ENCODE measurements at places on chromosomes 5 and 9. TPM values are rescaled to one million over a fixed set of nuclear protein-coding genes. Genes with fewer than 3 reads are reported as not detected.
A peak's percentile ranks its signal among the peaks of the same experiment; 100 is the strongest.

TSC1 gene
- 33.5 TPM for total RNA-seq

DNA sequence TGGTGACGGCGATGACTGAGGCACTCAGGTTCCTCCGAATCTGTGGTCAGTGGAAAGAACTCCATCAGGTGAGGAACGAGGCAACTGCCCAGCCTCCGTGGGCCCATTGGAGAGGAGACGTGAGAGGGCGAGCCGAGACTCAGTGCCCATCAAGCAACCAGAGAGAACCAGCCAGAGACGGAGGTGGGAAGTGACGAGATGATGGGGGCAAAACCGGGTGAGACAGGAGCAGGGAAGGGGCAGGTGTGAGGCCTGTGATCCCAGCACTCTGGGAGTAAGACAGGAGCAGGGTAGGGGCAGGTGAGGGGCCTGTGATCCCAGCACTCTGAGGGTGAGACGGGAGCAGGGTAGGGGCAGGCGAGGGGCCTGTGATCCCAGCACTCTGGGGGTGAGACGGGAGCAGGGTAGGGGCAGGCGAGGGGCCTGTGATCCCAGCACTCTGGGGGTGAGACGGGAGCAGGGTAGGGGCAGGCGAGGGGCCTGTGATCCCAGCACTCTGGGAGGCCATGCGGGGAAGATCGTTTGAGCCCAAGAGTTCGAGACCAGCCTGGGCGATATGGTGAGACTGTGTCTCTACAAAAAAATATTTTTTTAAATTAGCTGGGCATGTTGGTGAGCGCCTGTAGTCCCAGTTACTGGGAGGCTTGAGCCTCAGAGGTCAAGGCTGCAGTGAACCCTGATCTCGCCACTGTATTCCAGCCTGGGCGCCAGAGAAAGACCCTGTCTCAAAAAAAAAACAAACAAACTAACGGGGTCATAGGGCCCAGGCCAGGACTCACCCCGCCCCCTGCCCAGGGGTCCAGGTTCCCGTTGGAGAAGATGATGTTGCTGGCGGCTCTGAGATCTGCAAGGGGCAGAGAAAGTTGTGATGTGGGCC is 3.4 kb downstream of the DPP7 start:
- DNase-seq: no peak
- peaks cover 5% of the 10 kb centered on the region for H3K36me3 ChIP-seq
- H3K4me1 ChIP-seq: peaks cover 4% of the 10 kb centered on the region
- H3K4me3 ChIP-seq: no peak overlapping the region
- no peaks in the 10 kb centered on the region for H3K27me3 ChIP-seq

IFNK gene
- total RNA-seq: not detected

GRCh38 chr5:174273325-174273724 is 227.8 kb downstream of the NSG2 start:
- H3K27ac ChIP-seq: no peak overlapping the region
- no peak for DNase-seq
- H3K4me3 ChIP-seq: no peak overlapping the region
- H3K4me1 ChIP-seq: no peaks in the 10 kb centered on the region

DNA sequence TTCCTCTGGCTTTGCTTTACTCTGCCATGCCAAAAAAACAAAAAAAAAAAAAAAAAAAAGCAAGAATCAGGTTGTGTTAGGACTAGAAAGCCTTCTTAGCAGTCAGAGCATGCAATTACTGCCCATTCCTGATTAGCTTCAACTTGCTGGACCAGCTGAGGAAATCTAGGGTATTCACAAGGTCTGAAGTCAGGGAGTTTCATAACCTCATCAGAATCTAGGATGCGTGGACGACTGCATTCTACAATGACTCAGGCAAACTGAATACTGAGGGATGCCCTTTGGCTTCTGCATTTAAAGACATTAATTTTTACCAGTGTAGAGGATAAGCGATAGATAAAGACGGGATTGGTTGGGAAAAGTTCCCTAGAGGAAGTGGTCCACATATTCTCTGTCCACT is 39.2 kb upstream of the SHOC1 start:
- no peaks in the 10 kb centered on the region for H3K4me1 ChIP-seq
- no peaks in the 10 kb centered on the region for H3K27me3 ChIP-seq
- no peaks in the 10 kb centered on the region for H3K36me3 ChIP-seq
- no peak for DNase-seq

- no peaks in the 10 kb centered on the region for H3K27me3 ChIP-seq
- no peak overlapping the region for H3K27ac ChIP-seq
- no peak overlapping the region for H3K4me3 ChIP-seq
- no peaks in the 10 kb centered on the region for H3K4me1 ChIP-seq
These were observed 255.0 kb downstream of the EFNA5 start for GRCh38 chr5:107415762-107416161.

SCGB3A2 gene
- not detected for total RNA-seq

- no peaks in the 10 kb centered on the region for H3K27me3 ChIP-seq
- H3K4me1 ChIP-seq: no peaks in the 10 kb centered on the region
- H3K4me3 ChIP-seq: no peak overlapping the region
- H3K27ac ChIP-seq: no peak overlapping the region
- no peaks in the 10 kb centered on the region for H3K36me3 ChIP-seq
These were observed 146.5 kb downstream of the LPAR1 start for GRCh38 chr9:110891760-110892159.

ARL14EPL gene
- total RNA-seq: not detected

DNA sequence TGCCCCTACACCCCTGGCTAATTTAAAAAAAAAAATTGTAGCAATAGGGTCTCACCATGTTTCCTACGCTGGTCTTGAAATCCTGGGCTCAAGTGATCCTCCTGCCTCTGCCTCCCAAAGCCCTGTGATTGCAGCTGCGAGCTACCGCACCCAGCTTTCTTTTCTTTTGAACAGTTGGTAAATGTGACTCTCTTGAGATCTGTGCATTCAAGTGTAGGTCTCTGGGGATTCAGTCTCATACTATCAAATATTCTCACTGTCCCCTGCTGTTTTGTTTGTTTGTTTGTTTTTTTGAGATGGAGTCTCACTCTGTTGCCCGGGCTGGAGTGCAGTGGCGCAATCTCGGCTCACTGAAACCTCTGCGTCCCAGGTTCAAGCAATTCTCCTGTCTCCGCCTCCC is 42.3 kb upstream of the CXXC5 start:
- no peak overlapping the region for H3K4me3 ChIP-seq
- H3K27me3 ChIP-seq: no peaks in the 10 kb centered on the region
- DNase-seq: no peak
- no peaks in the 10 kb centered on the region for H3K4me1 ChIP-seq
- H3K27ac ChIP-seq: no peak overlapping the region
- peaks cover 12% of the 10 kb centered on the region for H3K36me3 ChIP-seq

GRCh38 chr5:32096891-32097595 is 77.1 kb downstream of the GOLPH3 start:
- H3K27ac ChIP-seq: no peak overlapping the region
- no peak for DNase-seq
- H3K4me3 ChIP-seq: no peak overlapping the region
- no peaks in the 10 kb centered on the region for H3K27me3 ChIP-seq
- no peaks in the 10 kb centered on the region for H3K4me1 ChIP-seq

DNA sequence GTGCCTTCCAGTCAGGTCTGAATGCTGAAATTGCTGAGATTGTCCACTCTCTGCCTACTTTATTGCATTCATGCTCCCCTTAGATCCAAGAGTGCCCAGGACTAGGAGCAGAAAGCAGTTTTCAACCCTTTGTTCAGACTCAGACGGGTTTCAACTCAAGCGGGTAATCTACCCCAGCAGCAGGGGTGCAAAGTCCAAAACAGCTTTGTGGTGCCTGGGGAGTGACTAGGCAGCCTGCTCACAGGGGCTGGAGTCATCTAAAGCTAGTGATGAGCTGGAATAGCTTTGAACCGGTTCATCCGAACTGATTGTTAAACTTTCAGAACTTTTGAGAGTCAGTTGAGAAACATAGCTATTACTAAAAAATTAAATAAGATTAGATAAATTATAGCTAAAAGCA is 71.0 kb upstream of the IQGAP2 start:
- H3K27ac ChIP-seq: no peak overlapping the region
- peaks cover 2% of the 10 kb centered on the region for H3K4me1 ChIP-seq
- no peak overlapping the region for H3K4me3 ChIP-seq

FGFR4 gene
- 64.4 TPM for total RNA-seq

DNA sequence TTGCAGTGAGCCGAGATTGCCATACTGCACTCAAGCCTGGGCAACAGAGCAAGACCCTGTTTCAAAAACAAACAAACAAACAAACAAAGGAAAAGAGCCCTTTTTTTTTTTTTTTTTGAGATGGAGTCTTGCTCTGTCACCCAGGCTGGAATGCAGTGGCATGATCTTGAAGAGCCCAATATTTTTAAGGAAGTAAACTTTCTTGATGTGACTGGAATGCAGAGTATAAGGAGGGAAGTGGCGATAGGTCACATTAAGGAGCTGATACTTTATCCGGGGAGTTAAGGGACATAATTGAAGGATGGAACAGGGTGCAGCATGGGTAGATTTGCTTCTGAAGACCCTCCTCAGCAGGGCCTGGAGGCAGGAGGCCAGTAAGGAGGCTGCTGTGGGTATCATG is 13.0 kb downstream of the NAIF1 start:
- DNase-seq: no peak
- no peak overlapping the region for H3K27ac ChIP-seq
- H3K4me3 ChIP-seq: no peak overlapping the region
- no peaks in the 10 kb centered on the region for H3K27me3 ChIP-seq

SLC2A6 gene
- total RNA-seq: 3.9 TPM

- H3K4me1 ChIP-seq: no peaks in the 10 kb centered on the region
- no peak overlapping the region for H3K27ac ChIP-seq
- H3K27me3 ChIP-seq: peaks cover 2% of the 10 kb centered on the region
- no peaks in the 10 kb centered on the region for H3K36me3 ChIP-seq
These were observed 119.3 kb downstream of the COL5A1 start for GRCh38 chr9:134760750-134761420.

- no peak overlapping the region for H3K4me3 ChIP-seq
- DNase-seq: no peak
- no peaks in the 10 kb centered on the region for H3K27me3 ChIP-seq
- H3K27ac ChIP-seq: no peak overlapping the region
These were observed 132.7 kb upstream of the MTAP start for GRCh38 chr9:21669701-21670100.

DNA sequence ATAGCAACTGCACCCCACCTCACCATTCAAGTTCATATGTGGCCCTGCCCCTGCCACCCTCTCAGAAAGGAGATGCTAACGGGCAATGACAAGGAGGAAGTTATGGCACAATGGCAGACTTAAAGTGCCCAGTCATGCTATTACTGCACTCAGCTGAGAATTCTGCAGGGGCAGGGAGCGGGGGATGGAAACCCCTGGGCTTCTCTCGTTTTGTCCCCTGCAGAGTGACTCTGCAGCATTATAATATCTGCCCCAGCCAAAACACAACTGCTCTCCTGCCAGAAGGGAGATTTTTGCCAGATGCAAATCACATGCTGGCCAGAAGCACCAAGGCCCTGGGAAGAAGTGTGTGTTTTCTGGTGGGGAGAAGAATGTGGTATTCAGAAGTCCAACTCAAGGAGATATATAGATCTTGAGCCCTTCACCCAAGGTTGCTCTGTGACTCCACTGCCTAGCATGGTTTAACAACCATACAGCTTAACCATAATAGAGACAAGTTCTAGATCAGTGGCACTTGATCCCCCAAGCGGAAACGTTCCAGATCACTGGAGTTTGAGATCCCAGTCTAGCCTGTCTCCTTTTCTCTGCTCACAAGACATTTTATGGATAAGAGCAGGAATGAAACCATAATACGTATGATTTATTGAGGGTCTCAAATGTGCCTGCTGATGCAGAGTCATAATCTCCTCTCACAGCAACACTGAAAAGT is 207.0 kb upstream of the MAP3K1 start:
- no peak overlapping the region for H3K27ac ChIP-seq
- no peaks in the 10 kb centered on the region for H3K36me3 ChIP-seq
- DNase-seq: no peak

- no peak overlapping the region for H3K4me3 ChIP-seq
- no peaks in the 10 kb centered on the region for H3K27me3 ChIP-seq
- H3K4me1 ChIP-seq: no peaks in the 10 kb centered on the region
- no peak overlapping the region for H3K27ac ChIP-seq
These were observed 206.2 kb upstream of the CDH10 start for GRCh38 chr5:24850926-24851486.

DNA sequence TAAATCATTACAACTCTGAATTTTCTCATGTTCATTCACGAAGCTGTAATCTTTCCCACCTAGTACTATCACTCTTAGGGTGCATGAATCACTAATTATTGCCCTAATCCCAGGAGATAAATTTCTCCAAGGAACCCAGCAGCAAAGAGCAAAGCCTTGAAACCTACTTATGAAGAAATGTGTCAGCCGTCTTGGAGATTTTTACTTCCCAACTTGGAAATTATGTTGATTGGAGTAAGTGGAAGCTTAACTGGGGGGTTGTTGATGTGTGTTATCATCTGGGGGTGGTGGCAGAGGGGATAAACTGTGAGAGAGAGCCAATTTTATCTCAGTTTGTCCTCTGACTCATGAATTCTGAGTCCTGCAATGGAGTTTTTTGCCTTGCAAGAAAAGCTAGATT is 440.5 kb upstream of the WWC1 start:
- no peaks in the 10 kb centered on the region for H3K27me3 ChIP-seq
- H3K27ac ChIP-seq: no peak overlapping the region
- no peak for DNase-seq
- H3K36me3 ChIP-seq: no peaks in the 10 kb centered on the region

IER5L gene
- 1.9 TPM for total RNA-seq

DNA sequence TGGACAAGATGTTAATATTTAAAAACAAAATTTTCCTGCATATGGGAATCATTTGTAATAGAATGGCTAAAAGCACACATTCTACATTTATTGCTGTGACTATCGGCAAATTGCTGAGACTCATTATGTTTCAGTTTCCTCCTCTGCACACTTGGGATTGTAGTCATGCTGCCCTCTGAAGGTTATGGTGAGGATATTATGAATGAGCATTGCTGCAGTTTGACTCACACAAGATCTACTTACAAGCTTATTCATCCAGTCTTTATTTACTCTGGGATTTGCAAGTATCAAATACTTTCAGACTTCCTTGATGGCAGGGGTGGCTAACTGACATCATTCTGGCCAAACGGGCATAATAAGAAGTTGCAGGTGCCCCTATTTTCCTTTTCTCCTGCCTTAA is 9.5 kb upstream of the NFIL3 start:
- DNase-seq: no peak
- no peaks in the 10 kb centered on the region for H3K27me3 ChIP-seq
- no peak overlapping the region for H3K27ac ChIP-seq
- H3K4me1 ChIP-seq: no peaks in the 10 kb centered on the region

ESM1 gene
- 0.28 TPM for total RNA-seq

TRIM36 gene
- 0.47 TPM for total RNA-seq

GRCh38 chr9:90846770-90847419 is 45.3 kb downstream of the SYK start:
- no peaks in the 10 kb centered on the region for H3K36me3 ChIP-seq
- no peaks in the 10 kb centered on the region for H3K27me3 ChIP-seq
- no peak overlapping the region for H3K4me3 ChIP-seq
- H3K27ac ChIP-seq: no peak overlapping the region
- DNase-seq: peak; percentile 2

TRAPPC13 gene
- 11.2 TPM for total RNA-seq

NUDT2 gene
- 10.6 TPM for total RNA-seq

BNIP1 gene
- total RNA-seq: 6.9 TPM

DNA sequence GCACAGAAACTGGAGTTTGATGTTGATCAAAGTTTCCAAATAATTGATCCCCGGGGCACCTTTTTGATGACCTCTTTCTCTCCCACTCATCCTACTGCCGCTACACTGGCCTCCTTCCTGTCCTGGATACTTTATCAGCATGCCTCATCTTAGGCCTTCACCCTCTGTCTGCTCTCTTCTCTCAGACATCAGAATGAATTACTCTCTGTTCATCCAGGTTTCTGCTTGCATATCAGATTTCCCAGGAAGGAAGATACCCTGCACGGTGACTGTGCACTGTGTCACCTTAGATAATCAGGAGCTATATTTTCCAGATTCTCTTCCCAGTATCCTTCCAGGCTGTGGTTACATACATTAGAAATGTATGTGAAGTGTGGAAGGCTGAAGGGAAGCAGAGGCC is 397.0 kb downstream of the DIRAS2 start:
- H3K27me3 ChIP-seq: no peaks in the 10 kb centered on the region
- no peak overlapping the region for H3K4me3 ChIP-seq
- no peak for DNase-seq
- H3K4me1 ChIP-seq: no peaks in the 10 kb centered on the region
- H3K27ac ChIP-seq: no peak overlapping the region
